ENCODE measurements at places on chromosomes 11 and 22.

- no peak for DNase-seq
Observed at GRCh38 chr22:50008151-50009040, 4.2 kb downstream of the IL17REL start.

DNA sequence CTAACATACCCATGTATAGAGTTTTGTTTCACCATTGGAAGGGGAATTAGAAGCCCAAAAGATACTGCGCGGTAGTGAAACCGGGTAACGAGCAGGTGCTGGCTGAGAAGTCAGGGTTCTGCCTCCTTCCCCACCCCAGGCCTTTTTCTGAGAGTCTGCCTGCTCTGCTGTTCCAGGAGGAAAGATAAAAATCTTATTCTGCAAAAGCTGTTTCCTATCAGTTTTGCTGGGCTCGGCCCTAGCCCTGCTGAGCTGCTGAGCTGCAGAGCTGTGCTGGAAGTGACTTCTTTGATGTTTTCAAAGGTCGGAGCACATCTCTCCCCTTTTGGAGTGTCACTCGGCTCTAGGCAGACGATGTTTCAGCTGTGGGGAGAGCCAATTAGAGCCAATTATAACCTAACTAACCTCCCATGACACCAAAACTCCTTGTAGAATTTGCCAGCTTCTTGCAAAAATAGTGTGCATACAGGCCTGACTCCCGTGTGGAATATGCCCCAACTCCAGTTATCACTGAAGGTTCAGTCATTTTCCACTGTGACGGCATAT lies 59.4 kb downstream of the SPATA19 start:
- DNase-seq, result no peak

- DNase-seq, result peak; percentile 17
Observed at GRCh38 chr11:12222055-12222792, 111.8 kb downstream of the MICAL2 start.

- peak; percentile 39 for DNase-seq
Observed at GRCh38 chr11:118608360-118609227, 1.2 kb downstream of the PHLDB1 start.

- DNase-seq, result no peak
Observed at GRCh38 chr11:66856496-66857233, at the start of gene LRFN4. LRFN4 (plus strand) TSS chr11:66857064; CDS start chr11:66857745, 681 bp downstream.

- DNase-seq, result no peak
Observed at GRCh38 chr11:115214644-115215234, 289.5 kb downstream of the CADM1 start.

GRCh38 chr22:44737406-44738346 lies 14.7 kb upstream of the ARHGAP8 start:
- DNase-seq, result no peak

- no peak for DNase-seq
Observed at GRCh38 chr11:93113824-93114223, 84.0 kb downstream of the SLC36A4 start.

GRCh38 chr22:31647523-31648320 lies 14.3 kb downstream of the PISD start:
- DNase-seq, result no peak

DNA sequence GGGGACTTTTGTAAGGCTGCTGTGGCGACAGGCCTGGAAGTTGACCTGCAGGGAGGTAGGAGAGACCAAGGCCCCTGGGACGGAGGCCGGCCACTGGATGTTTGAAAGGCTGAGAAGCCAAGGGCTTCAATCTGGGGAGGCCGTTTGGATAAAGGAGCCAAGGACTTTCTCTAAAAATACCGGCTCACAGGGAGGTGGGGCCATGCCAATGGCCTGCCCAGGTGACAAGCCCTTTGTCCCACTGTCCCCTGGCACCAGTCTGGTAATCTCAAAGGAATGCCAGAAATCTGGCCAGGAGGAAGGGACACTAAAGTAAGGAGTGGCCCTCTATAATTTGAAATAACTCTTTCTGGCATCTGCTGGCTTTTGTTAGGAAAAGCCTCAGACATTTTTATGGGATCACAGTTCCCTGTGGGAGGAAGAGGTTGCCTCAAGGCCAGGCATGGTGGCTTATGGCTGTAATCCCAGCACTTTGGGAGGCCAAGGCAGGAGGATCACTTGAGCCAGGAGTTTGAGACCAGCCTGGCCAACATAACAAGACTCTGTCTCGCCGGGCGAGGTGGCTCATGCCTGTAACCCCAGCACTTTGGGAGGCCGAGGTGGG lies 1.9 kb upstream of the CHKA start:
- no peak for DNase-seq

DNA sequence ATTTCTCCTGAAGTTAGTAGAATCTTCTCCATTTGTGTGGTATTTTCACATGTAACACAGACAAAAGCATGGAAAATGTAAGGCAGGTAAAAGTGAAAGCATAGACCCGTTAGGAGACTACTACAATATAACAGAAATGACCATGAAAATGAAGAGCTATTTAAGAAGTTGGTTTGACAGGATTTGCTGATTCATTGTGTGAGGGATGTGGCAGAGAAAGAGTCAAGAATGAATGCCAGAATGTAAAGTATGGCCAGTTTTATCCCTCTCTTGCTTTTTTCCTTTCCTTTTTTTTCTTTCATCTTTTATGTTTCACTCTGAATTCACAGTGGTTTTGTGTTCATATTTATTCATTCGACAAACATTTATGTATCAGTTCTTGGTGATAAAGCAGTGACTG lies 115.9 kb downstream of the ARFGAP2 start:
- no peak for DNase-seq

DNA sequence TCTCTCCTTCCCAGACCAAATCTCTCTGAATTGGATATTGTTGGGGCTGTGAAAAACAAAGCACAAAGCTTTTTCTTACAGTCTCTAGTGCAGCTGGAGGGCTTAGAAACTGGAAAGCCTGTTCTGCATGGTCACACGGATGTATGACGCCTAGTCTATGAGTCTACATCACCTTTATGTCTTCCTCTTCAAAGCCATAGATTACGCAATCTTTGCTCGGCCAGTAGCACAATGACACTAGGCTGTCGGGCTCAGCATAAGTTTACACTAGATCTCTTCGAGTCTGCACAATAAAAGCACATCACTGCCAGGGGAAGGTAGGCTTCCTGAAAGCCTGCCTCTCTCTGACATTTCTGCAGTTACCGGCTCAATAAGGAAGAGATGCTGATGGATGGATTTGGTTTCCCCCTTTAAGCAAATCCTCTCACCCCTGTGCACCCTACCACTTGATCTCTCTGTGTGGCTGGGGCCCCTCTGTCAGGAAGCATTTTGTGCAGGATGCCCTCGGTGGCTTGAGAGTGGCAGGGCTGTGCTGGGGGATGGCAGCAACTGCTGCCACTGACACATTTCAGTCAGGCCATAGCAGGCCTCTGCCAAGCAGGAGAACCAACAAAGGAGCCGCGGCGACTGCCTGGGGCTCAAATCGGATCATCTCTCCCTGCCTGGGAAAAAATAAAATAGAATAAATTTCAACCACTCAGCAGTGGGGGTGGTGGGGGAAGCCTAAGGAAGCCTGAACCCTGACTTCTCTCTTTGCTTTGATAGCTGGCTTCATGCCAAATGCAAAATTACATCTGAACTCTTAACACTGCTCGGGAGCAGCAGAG lies 1272.8 kb downstream of the LRRC4C start:
- DNase-seq, result peak; percentile 29

GRCh38 chr22:24591286-24591830 lies 1.5 kb downstream of the LRRC75B start:
- DNase-seq, result no peak

- no peak for DNase-seq
Observed at GRCh38 chr22:20962491-20962945, 4.5 kb upstream of the AIFM3 start.

DNA sequence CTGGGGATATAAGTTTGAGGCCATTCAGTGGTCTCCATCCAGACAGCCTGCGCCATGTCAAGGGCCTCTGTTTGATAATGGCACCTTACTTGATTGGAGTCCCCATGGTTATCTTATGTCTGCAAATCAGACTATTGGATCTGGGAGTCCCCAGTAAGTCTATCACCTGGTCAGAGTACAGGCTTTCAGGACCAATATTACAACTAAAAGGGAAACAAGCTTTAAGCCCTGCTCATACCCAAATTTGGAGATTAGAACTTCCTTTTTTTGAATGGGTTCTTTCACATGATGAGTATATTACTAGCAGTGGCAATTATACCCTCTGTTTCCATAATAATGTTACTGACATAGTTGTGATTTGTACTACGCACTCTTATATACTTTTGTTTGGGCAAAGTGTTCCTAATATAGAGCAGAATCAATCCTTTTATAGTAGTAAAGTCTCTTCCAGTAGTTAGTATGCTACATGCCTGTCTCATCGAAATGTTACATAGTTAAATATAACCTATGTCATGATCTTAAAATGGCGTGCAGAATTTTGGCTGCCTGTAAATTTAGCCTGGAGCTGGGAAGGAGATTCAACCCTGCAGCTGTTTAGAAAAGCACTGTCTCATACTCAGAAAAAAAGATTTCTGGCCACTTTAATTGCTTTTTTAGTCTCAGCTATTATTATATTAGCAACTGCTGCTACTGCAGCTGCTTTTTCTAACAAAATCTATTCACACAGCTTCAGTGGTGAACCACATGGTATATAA lies 4.9 kb downstream of the MS4A15 start:
- no peak for DNase-seq

- DNase-seq, result no peak
Observed at GRCh38 chr11:67558084-67558772, 25.4 kb upstream of the GSTP1 start.

DNA sequence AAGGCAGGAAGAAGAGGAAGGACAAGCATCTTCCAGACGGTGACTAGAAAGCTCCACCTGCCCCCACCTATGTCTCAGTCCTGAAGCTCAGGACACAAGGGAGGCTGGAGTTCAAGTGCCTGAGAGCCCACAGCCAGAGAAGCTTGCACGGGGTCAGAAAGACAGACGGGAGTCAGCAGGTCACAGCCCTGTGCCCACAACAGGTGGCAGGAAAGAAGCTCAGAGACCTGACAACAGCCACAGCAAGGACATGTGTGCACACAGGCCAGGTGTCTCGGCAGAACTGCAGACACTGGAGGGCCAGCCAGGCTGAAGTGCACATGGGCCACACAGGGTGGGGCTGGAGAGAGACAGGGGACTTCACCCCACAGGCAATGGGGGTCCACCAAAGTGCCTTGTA lies 37.2 kb upstream of the MOB2 start:
- DNase-seq, result no peak

DNA sequence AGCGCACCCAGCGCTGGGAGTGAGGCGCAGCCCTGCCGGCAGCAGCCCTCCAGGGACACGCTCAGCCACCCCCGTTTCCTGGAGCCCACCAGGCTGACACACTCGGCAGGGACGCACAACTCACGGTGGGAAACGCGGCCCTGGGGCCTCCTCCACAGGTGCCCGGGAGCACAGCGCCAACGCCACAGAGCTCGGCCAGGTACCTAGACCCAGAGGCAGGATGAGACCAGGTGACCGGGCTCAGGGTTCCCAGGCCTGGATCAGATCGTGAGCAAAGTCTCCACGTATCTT lies 18.0 kb downstream of the TUBGCP6 start:
- no peak for DNase-seq

DNA sequence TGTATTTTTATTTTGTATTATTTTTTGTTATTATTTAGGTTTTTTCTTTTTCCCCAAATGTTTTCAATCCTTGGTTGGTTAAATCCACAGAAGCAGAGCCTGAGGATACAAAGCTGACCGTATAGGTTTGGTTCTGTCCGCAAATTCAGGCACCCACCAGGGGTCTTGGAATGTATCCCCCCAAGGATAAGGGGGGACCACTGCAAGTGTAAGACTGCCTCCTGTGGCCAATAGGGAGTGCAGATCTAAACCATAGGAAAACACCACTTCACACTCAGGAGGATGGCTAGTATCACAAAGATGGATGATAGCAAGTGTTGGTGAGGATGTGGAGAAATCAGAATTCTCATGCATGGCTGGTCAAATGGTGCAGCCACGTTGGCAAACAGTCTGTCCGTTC lies 20.0 kb downstream of the CPT1A start:
- no peak for DNase-seq

GRCh38 chr11:114448749-114449482 lies 9.6 kb downstream of the REXO2 start:
- no peak for DNase-seq

GRCh38 chr11:103963648-103964047 lies 72.8 kb upstream of the DDI1 start:
- no peak for DNase-seq

- no peak for DNase-seq
Observed at GRCh38 chr11:69956669-69957190, 121.4 kb upstream of the ANO1 start.

DNA sequence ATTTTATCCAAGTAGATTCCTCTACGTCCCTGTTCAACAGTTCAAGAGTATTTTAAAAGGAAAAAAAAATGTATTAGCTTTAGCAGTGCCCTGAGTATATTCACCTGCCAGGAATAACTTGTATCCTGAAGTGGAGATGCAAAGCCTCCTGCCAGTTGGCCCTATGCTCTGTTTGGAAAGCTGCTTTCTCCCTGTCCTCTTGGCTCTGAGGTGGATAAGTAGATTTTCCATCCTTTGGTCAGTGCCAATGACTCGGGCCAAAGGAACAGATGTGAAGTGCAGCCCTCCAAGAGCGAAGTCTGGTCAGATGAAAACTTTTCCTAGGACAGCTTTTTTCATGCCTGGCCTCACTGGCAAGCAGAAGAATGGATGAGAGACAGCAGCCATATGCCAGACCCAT lies 839.9 kb upstream of the TENM4 start:
- no peak for DNase-seq

- no peak for DNase-seq
Observed at GRCh38 chr11:36997656-36998055, 399.6 kb upstream of the RAG2 start.

DNA sequence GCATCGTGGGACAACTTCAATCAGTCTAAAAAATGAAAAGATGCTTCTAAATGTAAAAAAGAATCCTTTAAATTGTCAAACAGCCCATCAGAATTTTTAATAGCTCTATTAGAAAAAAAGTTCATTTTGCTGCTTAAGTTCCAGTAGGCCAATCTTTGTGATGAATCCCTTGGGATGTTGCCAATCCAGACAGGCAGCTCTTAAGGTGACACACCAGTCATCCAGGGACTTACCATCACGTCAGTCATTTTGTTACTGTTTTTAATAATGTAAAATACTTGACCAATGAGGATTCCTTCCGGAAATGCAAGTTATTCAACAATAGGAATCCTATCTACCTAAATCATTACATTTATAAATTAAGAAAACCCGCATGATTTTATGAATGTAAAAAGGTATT lies 47.8 kb upstream of the TMEM45B start:
- DNase-seq, result no peak

DNA sequence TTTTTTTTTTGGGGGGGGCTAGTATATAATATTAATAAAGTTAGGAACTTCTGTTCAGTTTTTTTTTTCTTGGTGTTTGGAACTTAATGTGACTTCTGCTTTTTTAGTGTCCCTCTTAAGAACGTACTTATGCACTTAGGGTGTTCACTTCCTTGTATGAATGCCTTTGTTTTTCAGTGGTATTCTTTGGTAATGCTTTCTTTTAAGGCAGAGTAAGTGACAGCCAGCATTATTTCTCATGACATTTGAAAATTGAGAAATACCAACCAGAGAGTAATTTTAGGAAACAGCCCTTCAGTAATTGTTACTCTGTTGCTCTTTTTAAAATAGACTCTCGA lies 2.4 kb downstream of the GRK3 start:
- no peak for DNase-seq

DNA sequence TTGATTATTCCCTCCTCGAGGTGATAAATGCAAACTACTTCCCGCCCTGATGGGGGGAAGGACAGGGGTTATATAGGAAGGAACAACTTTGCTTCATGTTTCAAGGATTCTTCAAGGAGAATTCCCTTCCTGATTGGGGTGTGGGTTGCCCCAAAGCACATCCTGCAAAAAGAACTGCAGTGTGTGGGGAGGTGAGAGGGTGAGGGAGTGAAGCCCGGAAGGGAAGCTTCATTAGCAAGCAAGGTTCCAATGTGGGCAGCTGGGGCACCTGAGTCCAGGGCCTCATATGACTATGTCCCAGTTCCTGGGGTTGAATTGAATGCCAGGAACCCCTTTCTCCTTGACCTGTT lies 326.0 kb downstream of the MN1 start:
- no peak for DNase-seq

Data from amygdala (tissue), 56 donors.